ENCODE measurements at places on chromosomes 3 and 15. TPM values are rescaled to one million over a fixed set of nuclear protein-coding genes. Genes with fewer than 3 reads are reported as not detected.

DNA sequence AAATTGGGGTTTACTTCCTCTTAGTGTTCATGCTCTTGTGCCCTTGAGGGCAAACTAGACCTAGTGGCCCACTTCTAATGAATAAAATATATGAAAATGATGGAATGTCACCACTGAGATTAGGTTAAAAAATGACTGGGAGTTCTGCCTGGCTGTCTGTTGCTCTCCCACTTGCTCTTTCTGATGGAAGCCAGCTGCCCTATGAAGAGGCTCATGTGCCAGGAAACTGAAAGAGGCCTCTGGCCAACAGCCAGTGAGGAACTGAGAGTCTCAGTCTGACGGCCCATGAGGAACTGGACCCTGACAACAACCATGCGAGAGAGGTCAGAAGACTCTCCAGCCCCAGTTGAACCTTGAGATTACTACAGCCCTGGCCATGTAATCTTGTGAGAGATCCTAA is 107.1 kb upstream of the FHIT start:
- DNase-seq: peak; percentile 65

DNA sequence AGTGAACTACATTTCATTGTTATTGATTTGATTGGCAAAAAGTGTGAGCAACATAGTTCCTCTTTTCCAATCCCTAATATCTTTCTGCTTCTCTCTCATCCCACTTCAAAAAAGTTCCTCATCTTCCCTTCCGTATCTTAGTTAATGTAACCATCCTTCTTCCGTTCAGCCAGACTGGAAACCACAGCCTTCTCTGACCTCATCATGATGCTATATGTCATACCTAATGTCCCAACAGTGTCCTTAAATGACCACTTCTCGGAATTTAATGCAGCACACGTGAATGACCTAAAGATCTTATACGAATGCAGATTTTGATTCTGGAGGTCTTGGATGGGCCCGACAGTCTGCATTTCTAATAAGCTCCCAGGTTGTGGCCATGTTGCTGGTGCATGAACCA is 320.3 kb upstream of the SATB1 start:
- DNase-seq: no peak

DNA sequence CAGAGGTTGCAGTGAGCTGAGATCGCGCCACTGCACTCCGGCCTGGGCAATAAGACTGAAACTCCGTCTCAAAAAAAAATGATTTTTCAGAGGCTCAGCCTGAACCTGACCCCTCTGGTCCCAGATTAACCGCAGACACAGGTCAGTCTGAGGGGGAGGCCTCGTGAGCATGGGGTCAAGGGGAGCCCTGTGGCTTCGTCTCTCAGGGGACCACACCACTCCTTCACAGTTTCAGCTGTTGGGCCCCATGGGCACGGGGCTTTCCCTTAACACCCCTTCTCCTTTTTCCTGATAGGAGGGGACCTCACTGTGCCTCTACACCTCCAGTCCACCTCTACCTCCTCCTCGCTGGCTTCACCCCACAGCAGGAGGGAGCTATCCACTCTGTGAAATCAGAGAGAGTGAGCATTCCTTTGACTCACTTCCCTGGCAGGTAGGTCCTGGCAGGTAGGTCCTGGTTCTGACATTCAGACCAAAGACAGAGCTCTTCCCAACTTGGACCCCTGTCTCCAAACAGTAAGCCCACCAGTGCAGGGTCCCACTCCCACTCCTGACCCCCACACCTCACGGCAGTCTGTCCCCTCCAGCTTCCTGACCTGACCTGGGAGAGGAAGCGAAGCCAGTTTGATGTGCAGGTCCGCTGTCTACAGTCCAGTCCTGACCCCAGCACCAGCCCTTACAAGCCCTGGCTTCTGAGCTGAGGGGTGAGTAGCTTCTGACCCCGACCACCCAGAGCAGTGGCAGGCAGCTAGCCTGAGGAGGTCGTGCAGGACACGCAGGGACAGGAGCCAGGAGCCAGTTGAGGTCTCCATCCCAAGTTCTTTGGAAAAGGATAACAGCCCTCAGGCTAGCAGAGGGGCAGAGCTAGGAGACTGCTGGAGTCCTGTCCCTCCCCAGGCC is 9.0 kb downstream of the RRP9 start:
- DNase-seq: no peak

- DNase-seq: peak; percentile 23
Measured at GRCh38 chr15:34583399-34584329, at the start of gene GOLGA8B. TSS of gene GOLGA8B (minus strand) at chr15:34583651. CDS start at chr15:34535912, 47,739 bp downstream.

GRCh38 chr3:129627350-129628168 is 21.1 kb upstream of the PLXND1 start:
- DNase-seq: peak; percentile 83

DNA sequence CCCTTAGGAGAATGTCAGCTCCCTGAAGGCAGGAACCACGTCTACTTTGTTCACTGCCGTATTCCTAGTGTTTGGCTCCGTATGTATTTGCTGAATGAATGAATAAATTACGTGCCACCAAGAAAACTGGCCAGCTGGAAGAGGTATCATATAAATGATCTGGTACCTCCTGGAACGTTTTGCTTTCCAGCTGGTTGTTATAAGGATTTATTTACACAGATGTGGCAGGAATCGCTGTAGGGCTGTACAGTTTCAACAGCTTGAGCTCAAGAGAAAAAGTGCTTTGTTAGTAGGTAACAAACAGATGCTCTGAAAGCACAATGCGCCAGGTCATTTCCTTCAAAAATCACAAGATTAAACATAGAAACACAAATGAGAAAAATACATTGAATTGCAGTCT is 108.8 kb upstream of the ATP2B2 start:
- DNase-seq: no peak

DNA sequence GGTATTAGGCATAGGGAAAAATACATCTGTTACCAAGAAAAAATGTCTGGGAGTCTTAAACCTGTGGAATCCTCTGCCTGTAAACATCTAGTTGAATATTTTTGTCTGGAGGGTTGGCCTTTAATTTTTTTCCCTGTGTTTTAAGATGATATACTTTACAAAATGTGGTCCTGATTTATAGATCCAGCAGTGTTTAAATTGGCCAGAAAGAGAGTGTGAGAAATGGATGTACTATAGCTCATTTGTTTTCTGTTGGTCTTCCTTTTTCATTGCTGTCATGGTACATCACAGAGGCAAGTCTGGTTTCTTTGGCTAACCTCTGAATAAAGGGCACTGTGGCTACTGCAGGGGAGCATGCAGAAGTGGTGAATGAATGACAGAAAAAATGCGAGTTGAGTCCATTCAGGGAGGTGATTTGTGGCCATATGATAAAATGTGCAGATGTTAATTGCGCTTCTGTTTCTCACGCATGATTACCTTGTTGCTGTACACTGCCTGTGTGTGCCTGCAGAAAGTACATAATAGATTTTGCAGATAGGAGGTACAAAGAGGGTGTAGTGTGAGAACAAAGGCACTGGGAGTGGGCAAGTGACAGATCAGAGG is 150.0 kb downstream of the NFKBIZ start:
- DNase-seq: no peak

- DNase-seq: no peak
Measured at GRCh38 chr3:106115557-106115956, 246.7 kb upstream of the CBLB start.

DNA sequence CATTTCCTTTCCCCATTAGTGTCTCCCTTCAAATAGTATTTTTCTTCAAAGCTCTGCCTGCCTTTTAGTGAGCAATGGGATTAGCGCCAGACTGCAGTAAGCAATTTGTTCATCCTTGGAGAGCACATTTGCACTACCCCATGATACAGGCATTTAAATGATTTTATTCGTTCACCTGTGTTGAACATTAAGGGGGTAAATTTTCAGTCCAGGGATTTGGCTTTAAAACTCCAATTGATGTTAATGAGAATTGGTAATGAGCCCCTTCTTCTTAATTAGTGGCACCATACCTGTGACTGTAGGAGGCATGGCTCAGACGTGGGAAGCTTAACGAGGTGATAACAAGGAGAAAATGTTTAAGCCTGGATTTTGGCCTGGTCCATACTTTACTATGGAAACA is 161.4 kb upstream of the NANOGP8 start:
- DNase-seq: no peak

- DNase-seq: no peak
Measured at GRCh38 chr3:20068512-20069177, 28.4 kb downstream of the KAT2B start.

DNA sequence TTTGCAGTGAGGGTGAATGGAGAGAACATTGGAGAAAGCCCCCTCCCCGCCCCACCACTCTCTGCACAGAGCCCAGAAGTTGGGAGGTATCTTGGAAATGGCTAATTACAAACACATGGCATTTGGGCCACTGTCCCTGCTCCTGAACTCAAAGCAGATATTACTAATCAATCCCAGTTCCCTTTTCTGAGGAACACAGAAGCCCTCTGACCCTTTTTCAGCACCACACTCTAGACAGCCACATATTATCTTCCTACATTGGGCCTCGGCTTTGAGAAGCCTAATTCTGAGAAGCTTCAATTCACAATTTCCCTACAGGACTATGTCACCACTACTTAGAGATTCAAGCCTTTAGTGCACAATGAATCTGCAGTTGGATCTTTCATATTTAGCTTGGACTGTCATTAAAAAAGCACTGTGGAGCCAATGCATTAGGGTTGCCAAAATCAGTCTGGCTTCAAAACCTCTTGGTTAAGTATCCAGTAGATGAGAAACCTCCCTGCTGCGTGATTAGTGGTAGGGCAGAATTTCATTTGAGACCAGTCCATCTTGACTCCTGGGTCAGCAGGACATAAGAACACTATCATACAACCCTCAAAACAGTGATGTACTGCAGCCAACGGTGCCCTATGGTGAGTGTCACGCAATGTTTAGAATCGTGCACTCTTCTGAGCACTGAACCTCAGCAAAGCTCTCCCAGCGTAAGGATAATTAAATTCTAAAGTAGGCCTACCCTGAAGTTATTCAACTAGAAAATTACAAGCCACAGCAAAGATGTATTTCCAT is 26.1 kb downstream of the MGLL start:
- DNase-seq: no peak

DNA sequence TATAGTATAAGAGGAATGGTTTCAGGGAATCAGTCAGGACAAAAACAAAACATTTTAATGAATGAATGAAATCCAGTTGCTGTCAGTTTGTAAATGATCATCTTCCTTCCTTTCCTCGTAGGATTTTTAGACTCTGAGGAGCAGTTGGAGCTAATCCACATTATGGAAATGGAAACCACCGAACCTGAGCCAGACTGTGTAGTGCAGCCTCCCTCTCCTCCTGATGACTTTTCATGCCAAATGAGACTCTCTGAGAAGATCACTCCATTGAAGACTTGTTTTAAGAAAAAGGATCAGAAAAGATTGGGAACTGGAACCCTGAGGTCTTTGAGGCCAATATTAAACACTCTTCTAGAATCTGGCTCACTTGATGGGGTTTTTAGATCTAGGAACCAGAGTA is 3.1 kb downstream of the TIPARP start:
- no peak for DNase-seq

DNA sequence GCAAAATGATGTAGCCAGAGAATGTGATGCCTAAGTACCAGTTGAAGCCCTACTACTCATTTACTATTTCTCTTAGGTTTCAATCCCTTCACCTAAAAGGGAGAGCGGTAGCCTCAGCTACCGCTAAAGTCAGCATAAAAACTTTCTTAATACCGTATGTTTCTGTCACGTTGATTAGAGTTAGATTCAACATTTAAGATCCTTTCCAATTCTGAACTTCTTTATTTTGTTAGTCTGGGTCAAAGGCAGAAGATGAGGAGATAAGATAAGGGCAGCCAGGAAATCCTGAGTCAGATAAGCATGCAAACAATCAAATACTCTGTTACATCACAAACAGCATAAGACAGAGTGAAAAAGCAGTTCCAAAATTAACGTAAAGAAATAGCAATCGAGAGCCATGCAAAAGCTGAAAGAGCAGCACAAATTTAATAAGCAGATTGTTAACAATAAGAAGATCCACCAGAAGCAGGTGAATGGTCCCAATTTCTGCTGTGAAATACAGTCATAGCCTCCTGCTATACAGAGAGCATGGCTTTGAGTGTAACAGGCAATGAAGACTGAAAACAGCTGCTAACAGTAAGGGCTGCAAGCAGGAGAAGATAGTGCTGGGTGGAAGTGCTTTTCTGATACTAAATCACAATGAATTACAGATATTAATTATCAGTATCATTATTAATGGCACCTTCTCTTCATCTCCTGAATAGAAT is 3.0 kb downstream of the TMEM207 start:
- DNase-seq: no peak

GRCh38 chr15:89496155-89497098 is at the start of gene RHCG:
TSS of gene RHCG (minus strand) at chr15:89496583. CDS start at chr15:89496544, 39 bp downstream.
- DNase-seq: peak; percentile 11

- DNase-seq: no peak
Measured at GRCh38 chr3:171824824-171825221, 14.5 kb upstream of the PLD1 start.

DNA sequence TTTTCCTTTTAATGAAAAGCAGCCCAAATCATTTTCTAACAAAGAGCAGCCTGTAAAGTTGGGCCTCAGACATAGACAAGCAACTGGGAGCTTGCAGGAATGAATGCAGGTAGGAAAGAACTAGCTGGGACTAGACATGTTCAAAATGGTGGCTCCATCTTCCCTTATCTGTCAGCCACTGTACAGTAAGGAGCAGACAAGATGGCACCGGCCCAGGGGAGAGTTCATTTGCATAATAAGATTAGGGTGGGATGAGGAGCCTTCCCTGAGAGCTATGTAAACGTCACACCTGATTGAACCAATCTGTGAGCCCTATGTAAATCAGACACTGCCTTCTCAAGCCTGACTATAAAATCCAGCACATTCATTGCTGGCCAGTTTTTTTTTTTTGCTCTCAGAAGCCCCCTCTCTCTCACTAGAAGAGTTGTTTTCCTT is 59.7 kb upstream of the GK5 start:
- no peak for DNase-seq

Gene SFMBT1
- polyA plus RNA-seq: 7.4 TPM

Gene PIAS1
- polyA plus RNA-seq: 30.0 TPM

Gene FBXO40
- 2.6 TPM for polyA plus RNA-seq

Gene SPESP1
- 3.1 TPM for polyA plus RNA-seq

Gene MYL3
- 167 TPM for polyA plus RNA-seq

Gene CTXN2
- not detected for polyA plus RNA-seq

Gene DGKG
- 0.89 TPM for polyA plus RNA-seq

Gene KLHL40
- polyA plus RNA-seq: 206 TPM

Gene LEKR1
- 1.1 TPM for polyA plus RNA-seq

Gene SERPINI2
- polyA plus RNA-seq: 0.36 TPM

Gene GOLGA8O
- polyA plus RNA-seq: 0.48 TPM

Gene CAMKV
- polyA plus RNA-seq: 0.09 TPM
